ENCODE measurements at places on chromosomes 6 and 20.

GRCh38 chr6:116278481-116278829, 1.3 kb downstream of the TSPYL1 start:
- DNase-seq, result no peak

DNA sequence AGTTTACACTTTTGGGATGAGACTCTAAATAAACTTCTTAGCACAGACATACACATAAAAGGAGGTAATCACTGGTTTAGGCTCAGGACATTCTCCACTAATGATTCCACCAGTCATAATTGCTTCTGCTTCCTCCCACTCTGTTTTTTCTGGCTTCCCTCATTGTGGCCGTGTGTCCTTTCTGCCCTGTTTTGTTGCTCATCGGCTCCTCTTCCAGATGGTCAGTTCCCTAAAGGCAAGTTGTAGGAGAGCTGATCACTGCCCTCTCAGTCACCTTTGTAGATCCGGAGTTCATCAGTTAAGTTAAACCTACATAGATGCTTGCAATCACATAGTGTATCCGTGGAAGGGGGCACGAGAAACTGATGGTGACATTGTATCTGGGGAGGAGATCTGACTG, 200.5 kb upstream of the ARG1 start:
- DNase-seq, result no peak

DNA sequence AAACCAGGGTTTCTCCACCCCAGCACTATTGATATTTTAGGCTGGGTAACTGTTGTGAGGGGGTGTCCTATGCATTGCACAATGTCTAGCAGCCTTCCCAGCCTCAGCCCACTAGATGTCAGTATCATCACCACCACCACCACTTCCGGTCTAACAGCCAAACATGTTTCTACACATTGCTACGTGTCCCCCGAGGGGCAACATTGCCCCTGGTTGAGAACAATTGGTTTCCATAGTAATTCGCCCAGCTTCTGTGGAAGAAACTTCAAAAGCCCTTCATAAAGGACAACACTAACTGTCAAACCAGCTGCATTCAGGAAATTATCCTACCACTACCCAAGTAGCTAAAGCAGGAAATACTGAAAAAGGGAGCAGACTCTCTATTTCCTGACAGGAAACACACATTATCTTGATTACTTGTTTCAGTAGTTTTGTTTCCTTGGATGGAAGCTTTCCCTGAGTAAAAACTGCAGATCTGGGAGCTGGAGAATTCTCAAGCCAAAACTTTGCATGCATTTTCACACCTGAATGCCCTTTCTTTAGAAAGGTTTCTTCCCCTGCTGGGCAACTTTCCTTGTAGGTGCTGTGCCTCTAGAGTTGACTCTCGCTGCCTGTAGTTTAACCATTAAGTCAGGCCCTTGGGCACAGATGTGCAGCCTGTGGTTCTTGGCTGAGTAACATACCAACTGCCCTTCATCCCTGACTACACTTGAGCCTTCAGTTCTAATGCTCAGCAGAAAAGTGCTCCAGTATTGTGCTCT, 23.6 kb downstream of the PKHD1 start:
- DNase-seq, result no peak

DNA sequence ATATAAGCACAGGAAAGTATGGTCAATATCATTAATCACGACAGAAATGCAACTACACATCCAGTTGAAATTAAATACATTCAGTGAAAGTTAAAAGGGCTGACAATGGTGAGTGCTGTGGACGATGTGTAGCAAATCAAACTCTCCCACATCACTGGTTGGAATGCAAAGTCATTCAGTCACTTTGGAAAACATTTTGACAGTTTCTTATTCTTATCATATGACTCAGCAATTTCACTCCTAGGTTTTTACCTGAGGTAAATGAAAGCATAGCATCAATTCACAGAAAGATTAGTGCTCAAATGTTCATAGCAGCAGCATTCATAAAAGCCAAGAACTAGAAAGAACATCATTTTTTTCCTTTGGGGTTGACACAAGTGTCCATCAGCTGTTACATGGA, 28.6 kb upstream of the SAMD5 start:
- no peak for DNase-seq

DNA sequence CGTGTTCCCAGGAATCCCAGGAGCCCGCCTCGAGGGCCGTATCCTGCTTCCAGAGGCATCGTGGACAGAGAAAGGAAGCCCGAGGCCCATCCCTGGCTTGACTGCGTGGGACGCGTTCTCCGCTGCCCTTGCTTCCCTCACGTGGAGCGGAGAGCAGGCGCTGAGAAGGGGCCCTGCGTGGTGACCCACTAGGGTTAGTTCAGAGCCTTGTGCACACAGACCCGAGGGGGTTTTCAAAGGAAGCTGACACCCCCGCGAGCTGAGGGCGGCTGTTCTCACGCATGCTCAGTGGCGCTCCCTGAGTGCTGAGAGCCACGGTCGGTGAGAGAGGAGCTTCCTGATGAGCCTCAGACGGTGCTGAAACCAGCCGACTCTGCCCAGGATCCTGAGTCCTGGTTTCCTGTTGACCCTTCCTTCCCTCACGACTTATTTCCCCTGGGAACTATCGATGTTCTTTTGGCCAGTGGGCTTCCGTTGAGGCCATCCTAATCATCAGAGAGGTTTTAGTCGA, 28.9 kb upstream of the CCR6 start:
- no peak for DNase-seq

Data from chondrocyte (in vitro differentiated cells).